ENCODE measurements at places on chromosomes 16 and 17.

- no peak for DNase-seq
These were observed 113.3 kb downstream of the UTP18 start for GRCh38 chr17:51373489-51374152.

DNA sequence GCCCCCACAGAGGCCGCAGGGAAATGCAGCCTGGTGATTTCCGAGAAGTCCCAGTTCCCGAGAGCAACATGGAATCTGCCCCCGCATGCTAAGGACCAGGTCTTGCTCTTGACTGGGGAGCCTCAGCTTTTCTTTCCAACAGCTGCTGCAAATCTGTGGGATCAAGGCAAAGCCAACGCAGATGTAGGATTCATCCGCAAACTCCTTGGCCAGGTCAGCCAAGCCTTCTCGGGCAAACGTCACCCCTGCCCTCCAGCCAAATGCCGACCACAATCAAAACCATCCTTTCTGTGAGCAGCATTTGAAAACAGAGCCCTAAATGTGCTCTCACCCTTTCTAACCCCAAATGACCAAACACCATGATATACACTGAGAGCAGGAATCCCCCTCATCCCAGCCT is 54.0 kb downstream of the MRM3 start:
- DNase-seq, result no peak

GRCh38 chr16:8620535-8620934 is 963 bp upstream of the METTL22 start:
- DNase-seq, result no peak

- DNase-seq, result no peak
These were observed 5.6 kb downstream of the DUXB start for GRCh38 chr16:75695708-75696107.

GRCh38 chr16:85699628-85700027 is 10.9 kb upstream of the GINS2 start:
- no peak for DNase-seq

DNA sequence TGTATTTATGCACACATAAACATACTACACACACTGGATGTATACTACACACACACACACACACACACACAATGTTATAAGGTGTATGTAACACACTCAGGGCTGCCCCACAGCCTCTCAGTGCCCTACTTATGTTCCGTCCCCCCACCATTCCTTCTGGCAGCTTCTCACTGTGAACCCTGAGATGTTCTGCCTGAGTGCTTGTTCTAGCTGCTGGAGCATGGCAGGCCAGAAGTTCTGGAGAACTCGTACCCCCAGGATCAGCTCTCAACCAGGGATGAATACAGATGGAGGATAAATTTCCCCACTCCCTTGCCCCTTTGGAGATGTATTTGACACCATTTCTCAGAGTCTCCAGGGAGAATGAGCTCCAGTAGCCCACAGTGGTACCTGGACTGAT is 76.4 kb downstream of the CDH13 start:
- no peak for DNase-seq

DNA sequence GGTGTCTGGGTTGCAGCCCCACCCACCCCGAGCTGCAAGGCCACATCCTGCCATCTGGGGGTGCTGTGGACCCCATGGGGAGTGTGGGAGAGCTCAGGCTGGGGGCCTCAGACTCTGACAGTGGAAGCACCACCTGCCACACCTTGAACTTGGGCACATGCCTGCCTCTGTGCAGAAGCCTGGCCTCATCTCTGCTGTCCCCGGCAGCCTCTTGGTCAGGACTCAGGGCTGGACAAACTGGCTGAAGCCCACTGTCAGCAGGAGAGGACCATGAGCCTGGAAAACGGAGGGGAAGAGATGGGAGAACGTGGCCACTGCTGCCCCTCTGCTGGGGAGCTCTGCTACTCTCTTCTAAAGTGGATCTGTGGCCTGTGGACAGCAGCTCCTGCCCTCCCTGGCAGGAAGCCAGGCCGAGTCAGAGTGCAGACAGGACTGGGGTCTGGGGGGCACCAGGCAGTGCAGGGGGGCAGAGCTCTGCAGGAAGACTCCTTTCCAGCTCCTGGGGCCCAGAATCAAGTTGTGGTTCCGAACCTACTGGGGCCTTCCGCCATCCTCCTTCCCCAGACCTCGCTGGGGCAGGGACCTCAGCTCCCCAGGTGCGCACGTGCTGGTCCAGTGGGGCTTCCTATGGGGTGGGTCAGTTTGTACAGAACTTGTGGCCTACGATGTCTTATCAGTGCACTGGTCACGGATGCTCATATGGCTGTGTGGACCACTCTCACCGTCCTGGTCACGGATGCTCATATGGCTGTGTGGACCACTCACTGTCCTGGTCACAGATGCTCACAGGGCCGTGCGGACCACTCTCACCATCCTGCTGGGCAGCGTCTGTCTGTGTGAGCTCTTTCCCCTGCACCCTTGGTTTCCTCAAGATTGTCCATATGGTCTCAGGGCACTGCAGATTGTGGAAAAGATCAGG is 207.7 kb downstream of the LAT start:
- DNase-seq, result no peak

DNA sequence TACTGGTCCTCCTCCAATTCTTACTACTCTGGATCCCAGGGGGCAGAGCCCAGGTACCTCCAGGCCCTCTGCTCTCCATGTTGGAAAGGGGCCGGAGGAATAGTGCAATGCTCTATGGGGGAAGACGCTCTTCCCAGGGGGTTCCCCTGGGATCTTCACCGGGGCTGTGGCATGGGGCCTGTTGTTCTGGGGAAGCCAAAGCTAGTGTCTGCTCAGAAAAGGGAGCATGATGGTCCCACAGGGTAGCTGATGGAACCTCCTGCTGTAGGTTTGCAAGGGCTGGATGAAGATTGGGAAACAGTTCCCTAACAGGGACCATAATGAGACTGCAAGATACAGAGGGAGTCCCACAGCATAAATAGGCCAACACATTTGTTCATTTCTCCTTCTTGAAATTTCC is 114.7 kb downstream of the IRX5 start:
- no peak for DNase-seq

DNA sequence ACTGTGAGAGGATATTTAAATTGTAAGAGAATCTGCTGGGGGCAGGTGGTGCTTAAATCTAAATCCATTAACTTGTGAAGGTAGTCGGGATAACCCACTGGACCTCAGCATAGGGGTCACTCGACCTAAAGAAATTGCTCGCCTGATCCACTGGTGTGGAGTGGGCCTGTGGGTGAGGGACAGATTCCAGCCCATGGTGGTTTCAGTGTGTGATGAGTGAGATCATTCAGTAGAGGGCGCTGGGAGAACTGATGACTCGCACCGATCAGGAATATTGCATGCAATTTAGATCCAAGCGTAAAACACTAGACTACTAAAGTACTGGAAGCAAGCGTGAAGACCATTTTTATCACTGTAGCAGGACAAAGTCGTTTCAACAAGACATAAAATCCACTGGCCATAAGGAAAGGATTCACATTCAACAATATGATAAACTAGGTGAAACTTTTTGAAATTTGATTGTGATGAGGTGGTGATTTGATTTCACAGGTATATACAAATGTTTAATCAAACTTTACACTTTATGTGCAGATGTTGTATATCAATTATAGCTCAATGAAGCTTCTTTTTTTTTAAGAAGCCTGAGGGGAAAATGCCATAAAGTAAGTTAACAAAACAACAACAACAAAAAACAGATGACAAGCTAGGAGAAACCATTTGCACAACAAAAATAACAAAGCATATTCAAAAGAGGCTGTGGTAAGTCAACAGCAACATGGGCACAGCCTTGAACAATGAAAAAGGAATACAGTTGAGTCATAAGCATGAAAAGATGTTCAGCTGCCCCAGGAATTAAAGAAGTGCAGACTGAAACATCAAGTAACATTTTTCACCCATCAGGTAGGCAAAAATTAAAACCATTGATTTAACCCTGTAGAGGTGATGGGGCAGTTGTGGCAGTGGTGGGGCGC is 7.5 kb upstream of the TMEM170A start:
- no peak for DNase-seq

DNA sequence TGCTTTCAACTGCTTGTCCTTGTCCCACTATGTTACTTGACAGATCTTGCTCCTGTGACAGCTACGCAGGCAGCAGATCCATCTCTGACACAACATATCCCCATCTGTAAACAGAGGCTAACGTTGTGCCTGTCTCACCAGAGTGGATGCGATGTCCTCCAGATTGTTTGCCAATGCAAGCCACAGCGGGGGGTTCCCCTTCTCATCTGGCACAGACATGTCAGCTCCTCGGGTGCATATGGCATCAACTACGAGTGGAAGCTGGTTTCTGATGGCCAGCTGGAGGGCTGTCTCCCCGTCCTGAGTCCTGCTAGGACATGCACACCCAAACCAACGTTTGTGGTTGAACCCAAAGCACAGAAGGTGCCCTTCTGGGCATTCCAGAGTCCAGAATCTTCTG is 39.0 kb downstream of the CYB5D2 start:
- DNase-seq, result no peak

DNA sequence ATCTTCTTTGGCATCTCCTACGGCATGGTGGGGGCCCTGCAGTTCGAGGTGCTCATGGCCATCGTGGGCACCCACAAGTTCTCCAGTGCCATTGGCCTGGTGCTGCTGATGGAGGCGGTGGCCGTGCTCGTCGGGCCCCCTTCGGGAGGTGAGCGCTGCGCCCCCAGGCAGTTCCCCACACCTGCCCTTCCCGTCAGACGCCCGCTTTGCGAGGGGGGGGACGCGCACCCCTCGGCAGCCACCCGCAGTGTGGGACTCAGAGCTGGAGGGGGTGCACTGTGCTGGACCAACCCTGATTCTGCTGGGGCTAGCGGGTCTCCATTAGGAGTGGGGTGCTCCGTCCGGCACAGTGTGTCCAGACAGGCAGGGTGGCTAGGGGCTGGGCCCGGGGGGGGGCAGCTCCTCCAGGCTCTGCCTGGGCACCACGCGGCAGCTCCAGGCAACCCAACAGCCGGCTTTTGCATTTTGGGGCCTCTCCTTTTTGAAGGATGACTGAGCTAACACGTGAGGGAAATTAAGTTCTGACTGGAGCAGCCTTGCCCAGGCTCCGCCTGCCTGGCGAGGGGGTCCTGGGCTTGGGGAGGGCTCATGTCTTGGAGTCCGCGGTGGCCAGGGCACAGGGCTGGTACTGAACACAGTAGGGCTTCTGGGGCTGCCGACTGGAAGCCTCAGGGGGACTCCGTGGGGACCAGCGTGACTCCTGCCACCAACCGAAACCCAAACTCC is 9.1 kb downstream of the SLC16A3 start:
- no peak for DNase-seq

- no peak for DNase-seq
These were observed 46.0 kb downstream of the HOXB1 start for GRCh38 chr17:48484850-48485249.

DNA sequence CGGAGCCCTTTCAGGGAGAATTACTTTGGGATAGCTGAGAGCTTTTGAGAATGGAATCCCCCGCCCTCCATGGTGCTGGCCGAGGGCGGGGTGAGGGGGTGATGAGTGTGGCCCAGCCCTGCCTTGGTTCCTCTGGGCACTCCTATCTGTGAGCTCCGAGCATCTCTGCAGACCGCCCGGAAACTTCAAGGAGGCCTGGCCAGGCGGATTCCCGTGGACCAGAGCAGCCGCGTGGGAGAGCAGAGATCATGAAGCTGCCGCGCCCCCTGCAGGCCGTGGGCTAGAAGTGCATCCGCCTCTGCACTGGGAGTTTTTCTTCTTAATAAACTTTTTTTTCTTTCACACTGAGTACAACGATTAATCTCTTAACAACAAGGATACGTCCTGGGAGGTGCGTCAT is 392.9 kb upstream of the EEF2KMT start:
- DNase-seq, result peak; percentile 23

DNA sequence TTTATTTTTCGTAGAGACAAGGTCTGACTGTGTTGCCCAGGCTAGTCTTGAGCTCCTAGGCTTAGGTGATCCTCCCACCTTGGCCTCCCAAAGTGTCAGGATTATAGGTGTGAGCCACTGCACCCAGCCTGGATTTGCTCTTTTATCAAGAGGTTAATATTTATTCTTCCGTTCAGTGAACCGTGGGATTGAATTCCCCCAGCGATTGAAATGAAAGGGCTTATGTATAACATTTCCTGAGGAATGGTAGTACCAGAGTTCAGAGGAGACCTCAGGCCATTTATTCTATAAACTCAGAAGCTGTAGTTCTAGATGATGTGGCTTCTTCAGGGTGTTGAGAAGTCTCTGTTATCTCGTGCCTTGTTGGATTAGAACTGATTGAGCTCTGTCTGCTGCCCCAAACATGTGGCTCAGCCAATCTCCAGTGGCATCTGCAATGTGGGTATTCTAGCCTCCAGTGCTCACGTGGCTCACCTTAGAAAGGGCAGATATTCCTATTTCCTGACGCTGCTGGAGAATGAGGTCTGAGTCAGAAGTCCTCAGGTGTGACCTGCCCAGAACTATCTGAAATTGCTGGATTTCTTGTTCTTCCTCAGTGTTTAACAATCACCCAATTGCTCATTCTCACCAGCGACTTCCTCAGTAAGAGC is 22.5 kb downstream of the HMOX2 start:
- DNase-seq, result no peak

DNA sequence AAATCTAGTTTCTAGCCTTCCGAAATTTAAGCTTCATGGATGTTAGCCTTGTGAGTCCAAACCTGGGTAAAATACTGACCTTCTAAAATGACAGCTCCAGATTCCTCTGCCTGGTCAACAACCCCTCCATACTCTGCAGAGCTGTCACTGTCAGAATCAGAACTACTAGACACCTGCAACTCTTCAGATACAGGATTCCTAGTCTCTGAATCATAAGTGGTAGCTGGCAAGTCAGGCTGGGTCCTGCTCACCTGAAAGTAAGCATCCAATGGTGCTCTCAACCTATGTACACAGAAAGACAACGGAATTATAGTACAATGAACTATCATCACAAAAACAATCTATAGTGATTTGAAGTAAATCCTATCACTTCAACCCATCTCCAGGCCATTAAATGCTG is 14.8 kb downstream of the RFWD3 start:
- no peak for DNase-seq

GRCh38 chr17:10757067-10757466 is 27.2 kb upstream of the TMEM220 start:
- no peak for DNase-seq

DNA sequence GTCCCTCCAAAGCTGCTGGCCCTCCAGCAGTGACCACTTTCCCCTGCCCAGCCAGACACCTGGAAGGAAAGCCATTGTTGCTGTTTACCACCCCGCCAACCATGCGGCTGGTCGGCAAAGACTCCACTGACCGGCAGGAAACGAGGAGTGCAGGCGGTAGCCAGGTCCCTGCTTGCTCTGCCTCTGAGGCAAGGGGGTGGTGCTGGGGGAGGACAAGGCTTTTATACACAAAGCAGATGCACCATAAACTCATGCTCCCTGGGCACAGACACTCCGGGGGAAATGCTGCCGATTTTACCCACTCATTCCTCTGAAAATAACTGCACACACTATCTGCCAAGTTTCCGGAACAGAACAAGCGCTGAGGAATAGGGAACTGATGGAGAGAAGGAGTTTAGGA is 62.8 kb upstream of the GRIN2A start:
- no peak for DNase-seq

All from activated T-cell treated with anti-CD3 and anti-CD28 coated beads for 48 hours (primary cell).